Stimulated activated CD8-positive, alpha-beta memory T cell treated with anti-CD3 and anti-CD28 coated beads, Interleukin-7, amount 100 ng/mL, for 48 hours (primary cell): ENCODE measurements at places on chromosomes 3 and 15.

GRCh38 chr3:87756616-87757015 is 302.2 kb downstream of the CGGBP1 start:
- no peak for DNase-seq

DNA sequence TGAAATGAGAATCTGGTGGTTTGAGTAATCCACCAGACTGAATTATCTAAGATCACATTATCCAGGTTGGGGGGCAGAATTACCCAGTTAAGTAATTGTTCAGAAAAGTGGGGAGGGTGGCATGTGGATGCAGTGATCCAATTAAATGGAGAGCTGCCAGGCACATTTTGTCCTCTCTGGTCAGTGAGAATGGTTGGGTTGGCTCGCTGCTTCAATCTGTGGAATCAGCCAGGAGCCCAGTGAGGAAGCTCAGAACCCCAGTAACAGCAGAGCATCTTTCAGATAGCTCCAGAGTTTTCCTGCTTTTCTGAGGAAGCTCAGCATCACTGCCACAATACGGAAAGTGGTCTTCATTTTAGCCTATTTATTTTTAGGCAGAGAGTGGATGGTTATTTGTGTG is 6.4 kb upstream of the EXOG start:
- no peak for DNase-seq

- DNase-seq, result no peak
Measured at GRCh38 chr3:129087138-129087702, 26.6 kb downstream of the GP9 start.

DNA sequence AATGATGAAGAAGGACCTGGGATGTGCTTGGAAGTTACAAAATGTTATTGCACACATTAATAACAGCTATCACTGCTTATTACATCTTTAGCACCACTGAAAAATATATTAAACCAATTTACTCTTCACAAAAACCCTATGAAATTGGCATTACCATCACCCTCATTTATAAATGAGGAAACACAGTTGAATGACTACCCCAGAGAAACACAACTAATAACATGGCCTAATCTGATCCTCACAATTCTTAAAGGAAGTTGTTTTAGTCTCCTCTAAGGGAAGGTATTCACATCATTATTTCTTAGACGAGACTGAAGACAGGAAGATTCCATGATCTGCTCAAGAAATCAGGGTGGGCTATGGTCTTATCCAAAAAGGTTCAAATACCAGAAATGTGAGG is 35.9 kb downstream of the INO80 start:
- DNase-seq, result no peak

- DNase-seq, result no peak
Measured at GRCh38 chr3:193917158-193917557, 218.8 kb upstream of the HES1 start.

DNA sequence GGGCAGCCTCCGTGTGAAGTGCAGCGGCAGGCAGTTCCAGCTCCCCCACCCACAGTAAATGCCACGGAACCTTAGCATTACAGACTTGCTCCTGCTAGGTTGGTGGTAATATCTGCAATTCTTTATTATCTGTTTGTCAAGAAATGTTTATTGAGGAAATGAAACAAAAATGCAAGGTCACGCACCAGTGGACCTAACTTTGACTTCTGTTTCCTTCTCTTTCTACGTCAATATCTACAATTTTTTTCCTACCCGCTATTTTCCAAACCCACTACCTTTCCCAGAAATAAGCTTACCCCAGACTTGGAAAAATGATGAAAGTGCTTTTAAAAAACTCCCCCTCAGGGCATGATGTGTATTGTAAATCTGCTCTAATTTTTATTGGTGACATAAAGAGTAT is 18.9 kb downstream of the ILDR1 start:
- no peak for DNase-seq

DNA sequence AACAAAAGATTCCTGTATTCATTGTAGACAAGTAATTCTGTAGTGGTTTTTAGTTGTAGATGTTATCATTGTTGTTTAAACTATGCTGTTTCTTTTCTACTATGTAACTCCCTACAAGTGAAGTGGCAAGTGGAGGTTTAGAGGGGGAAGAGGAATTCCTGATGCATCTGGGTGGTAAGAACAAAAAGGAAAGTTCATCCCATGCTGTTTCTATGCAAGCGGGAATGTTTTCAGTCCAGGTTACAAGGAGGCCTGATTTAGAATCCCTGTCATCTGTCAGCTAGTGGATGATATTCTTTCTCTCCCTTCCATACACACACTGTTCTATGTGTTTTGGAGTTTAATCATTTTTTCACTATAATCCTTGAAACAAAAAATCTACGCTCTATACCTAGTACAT is 67.4 kb downstream of the IMPG2 start:
- no peak for DNase-seq

DNA sequence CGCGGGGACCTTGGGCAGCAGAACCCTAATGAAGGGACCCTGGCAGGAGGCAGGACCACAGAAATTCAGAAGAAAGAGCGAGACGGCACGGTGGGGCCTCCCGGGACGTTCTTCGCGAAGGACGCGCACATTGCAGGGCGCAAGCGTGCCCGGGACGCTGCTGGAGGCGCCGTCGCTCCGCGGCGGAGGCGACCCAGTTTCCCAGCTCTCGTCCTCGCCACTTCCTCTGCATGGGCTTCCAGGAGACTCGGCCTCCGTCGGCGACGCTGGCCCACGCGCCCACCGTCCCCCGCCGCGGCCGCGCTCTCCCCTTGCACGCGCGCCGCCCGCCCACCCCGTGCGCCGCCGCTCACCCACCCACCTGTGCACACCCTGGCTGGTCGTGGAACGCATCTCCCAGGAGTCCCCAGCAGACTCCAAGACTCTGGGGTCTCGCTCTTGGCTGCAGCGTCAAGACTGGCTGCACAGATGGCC is 31.8 kb upstream of the SMAD3 start:
- no peak for DNase-seq

- DNase-seq, result no peak
Measured at GRCh38 chr3:18036450-18036815, 294.0 kb upstream of the TBC1D5 start.

GRCh38 chr3:17466028-17466427 is 276.4 kb downstream of the TBC1D5 start:
- DNase-seq, result no peak

GRCh38 chr3:148705314-148705713 is 7.6 kb downstream of the AGTR1 start:
- DNase-seq, result no peak

GRCh38 chr3:63674586-63674985 is 22.1 kb downstream of the SNTN start:
- DNase-seq, result no peak

- no peak for DNase-seq
Measured at GRCh38 chr3:47318916-47319315, 36.2 kb downstream of the KLHL18 start.

GRCh38 chr3:68893600-68894239 is 38.6 kb downstream of the TAFA4 start:
- DNase-seq, result no peak

DNA sequence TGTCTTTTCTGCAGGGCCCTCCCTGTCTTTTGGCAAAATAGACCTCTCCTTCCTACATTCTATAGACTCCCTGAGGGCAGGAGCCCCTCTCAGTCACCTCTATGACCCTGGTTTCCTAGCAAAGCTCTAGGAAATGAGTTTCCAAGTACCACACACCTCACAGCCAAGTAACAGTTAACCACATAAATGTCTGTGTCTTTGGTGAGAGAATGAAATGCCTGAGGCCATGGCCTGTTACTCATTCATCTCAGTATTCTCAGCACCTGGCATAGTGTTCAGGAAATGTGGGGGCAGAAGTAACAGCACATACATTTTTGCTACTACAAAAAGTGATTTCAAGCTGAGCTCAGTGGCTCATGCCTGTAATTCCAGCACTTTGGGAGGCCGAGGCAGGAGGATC is 21.0 kb downstream of the RFT1 start:
- no peak for DNase-seq

GRCh38 chr15:76058714-76059319 is 968 bp upstream of the TMEM266 start:
- no peak for DNase-seq

DNA sequence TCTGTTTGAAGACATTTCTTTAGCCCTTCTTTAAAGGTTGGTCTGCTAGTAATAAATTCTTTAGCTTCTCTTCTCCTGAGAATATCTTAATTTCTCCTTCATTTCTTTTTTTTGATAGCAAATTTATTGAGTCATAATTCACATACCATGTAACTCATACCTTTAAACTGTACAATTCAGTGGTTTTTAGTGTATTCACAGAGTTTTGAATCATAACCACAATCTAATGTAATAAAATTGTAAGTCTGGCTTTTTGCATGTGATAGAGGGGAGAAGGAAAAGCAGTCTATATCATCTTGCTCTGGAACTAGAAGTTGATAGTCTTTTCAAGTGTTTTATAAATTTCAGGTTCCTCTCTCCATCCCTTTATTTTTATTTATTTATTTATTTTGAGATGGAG is 81.3 kb downstream of the APBA2 start:
- DNase-seq, result no peak

GRCh38 chr15:83561661-83562060 is 92.3 kb upstream of the ADAMTSL3 start:
- no peak for DNase-seq

- no peak for DNase-seq
Measured at GRCh38 chr3:49170744-49171118, 667 bp upstream of the KLHDC8B start.

- no peak for DNase-seq
Measured at GRCh38 chr3:197775317-197775716, 15.7 kb upstream of the LRCH3 start.

- no peak for DNase-seq
Measured at GRCh38 chr3:182400838-182401237, 392.5 kb upstream of the ATP11B start.

DNA sequence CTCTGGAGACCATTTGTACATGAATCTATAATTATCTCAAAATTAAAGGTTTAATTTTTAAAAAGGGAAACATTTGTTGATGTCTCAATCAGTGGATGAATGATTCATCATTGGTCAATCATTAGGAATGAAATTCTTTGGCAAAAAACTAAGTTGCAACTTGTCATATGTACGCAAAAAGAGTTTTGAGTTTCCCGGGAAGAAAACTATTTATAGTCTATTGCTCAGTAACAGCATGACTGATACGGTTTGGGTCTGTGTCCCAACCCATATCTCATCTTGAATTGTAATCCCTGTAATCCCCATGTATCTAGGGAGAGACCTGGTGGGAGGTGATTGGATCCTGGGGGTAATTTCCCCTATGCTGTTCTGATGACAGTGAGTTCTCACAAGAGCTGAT is 765.8 kb upstream of the ROBO1 start:
- no peak for DNase-seq

DNA sequence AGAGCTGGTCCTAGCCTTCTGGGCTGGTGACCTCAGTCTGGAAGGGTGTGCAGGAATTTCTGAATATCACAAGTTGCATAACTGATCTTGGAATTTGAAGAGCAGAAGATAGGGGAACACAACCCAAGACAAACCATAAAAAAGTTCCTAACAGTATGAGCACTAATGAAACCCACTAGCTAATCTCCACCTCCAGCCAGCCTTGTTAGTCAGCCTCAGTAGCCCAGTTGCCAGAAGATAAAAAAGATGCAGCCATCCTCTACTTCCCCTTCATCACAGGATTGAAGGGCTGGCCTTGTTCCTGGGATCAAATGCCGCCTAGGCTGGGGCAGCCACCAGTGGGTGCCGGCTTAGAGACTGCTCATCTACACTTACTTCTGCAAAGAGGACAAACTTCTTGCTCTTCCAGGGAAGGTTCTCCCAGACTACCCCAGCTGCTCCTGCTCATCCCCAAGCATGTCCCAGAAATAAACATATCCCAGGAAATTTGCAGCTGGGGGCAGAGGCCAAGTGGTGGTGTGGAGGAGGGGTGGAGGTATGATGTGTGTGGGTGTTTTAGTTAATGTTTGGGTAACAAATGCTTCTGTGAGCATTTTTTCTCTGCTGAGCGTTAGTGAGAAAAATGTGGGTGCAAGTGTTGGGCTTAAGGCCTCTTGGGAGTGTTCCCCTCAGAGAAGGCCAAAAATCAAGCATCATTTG is 9.2 kb upstream of the ITGA11 start:
- no peak for DNase-seq

DNA sequence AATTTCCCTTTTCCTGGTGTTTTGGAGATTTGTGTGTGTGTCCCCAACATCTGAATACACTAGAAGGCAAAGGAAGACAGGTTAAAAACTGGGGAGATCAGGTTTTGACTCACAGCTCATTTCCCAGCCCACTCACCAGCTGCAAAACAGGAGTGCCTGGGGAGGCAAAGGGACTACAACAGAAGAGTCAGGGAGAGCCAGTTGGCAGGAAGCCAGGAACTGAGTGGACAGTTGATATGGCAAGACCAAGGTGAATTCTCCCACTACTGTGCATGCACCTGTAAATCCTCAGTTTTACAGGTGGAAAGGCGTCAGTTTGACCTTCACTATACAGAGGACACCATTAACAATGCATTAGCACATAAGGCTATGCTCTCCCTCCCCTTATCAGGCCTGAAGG is 901.5 kb upstream of the SEMA6D start:
- no peak for DNase-seq

- DNase-seq, result no peak
Measured at GRCh38 chr3:86949850-86950249, 41.1 kb downstream of the VGLL3 start.

- no peak for DNase-seq
Measured at GRCh38 chr15:43527802-43528541, 10.6 kb downstream of the MAP1A start.

GRCh38 chr15:95559875-95560394 is 770.6 kb upstream of the NR2F2 start:
- no peak for DNase-seq

DNA sequence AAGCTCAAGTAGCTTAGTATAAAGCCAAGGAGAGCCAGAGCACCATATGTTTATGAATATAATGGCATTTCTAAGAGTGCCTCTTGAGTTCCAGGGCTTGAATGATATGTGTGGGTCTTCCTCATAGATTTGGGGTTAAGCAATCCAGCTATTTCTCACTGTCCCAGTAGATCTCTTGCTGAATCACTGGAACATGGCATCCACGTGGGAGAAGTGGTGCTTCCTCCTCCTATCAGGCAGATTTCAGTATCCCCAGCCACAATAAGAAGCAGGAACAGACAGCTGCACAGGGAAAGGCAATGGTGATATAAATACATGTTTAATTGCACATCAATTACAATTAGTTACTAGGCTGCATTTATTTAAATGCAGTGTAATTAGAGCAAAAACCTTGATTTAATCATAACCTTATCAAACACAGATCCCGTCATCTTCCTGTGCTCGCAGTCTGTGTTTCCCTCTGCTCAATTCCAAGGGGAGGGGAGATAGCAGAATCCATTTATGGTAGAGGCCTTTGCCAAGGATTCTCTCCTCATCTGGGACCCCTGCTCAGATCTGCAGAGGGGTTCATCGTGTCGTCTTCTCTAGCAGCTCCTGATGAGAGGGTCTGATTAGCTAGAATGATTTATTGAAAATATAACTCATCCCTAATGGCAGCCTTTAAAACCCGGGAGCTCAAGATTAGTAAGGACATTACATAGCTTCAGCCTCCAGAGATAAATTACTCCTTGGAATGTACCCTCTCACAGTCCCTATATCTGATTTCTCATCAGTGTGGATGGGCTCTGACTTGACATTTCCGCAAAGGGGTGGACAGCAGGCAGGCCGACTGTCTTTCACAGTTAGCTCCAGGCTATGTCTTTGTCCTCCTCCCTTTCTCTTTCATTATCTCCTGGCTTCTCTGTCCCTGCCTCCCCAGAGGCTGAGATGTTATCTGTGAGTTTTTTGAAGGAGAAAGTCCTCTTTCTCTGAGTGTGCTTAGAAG is 775.9 kb downstream of the AGBL1 start:
- DNase-seq, result no peak

- DNase-seq, result no peak
Measured at GRCh38 chr3:124574012-124574411, 156.2 kb upstream of the UMPS start.
